ENCODE measurements at places on chromosomes 1 and 21.

DNA sequence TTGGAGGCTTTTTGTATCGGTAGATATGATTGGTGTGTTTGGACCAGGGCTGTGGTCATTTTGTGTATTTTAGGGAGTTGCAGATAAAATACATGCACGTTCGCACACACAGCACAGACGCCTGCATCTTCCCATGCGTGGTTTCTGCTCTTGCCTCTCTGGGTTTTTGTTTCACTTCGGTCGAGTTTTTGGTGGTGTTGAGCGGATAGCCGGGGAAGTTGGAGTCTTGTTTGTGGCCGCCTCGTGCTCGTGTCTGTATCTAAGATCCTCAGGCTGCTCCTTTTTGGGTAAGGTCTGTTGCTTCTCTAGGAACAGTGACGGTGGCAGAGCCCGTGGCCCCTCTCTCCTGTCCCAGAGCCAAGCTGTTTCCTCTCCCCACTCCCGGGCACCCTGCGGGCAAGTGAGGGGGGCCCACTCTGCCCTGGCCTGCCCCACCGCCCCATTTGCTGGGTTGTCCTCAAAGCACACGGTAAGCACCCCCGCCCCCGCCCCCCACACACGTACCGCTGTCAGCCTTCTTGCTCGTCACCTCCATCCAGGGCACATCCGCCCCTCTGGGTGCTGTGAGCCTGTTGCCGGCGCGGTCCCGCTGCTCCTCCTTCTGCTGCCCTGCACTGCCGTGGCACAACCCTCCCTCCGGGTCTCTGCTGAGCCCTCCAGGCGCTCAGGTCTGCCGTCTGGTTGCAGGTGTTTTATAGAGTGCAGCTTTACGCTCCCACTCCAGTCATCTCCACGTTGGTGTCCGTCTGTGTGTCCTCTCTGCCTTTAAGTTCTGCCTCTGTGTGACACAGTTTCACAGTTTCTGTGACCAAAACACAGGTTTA is 51.9 kb downstream of the AGPAT3 start:
- peak; percentile 60 for DNase-seq

DNA sequence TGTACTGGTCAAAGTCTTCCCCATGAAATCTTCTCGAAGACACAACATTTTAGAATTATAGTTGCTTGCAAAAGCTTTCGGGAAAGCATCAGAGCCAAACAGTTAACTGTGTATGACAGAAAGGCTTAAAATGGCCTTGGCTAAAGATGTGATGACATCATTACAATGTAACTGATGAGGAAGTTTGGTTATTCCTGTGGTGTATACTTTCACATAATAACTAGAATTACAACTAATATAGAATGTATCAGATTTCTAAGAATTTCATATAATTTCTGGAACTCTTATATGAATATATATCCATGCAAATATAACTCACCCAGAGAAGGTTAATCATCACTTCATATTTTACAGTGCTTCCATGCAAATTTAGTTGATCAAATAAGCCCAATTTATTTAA is 8.4 kb downstream of the TP73 start:
- DNase-seq = no peak

- no peak for DNase-seq
These were observed 94.3 kb upstream of the GALNT2 start for GRCh38 chr1:229972600-229973296.

DNA sequence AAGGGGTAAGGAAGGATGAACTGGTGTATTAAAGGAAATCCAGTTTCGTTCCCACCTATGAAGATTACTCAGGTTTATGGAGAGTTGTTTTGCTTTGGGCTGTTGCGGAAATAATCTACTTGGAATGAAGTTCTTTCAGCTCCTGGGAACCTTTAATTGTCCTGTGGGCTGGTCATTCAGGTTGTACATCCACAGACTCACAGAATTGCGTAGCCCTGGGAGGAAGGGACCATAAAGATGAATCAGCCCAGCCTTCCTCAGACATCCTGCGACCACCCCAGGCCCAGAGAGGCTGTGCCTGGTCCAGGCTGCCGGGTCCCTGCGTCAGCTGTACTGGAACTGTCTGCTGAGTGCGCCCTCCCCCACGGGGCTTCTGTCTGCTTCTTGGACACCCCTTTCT is 72.7 kb downstream of the GALNT2 start:
- no peak for DNase-seq

DNA sequence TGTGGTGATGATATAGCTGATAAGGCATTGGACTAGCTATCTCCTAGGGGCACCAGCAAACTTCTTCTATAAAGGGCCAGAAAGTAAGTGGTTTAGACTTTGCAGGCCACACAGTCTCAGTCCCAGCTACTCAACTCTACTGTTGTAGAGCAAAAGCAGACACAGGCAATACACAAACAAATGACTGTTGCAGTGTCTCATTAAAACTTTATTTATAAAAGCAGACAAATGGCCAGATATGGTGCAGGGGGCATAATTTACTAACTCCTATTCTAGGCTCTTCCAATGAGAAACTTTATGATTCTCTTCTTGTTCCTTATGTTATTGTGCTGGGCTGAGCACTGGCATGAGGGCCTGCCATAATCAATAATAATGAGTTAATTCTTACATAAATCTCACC is 176.8 kb upstream of the POU3F1 start:
- DNase-seq = no peak

DNA sequence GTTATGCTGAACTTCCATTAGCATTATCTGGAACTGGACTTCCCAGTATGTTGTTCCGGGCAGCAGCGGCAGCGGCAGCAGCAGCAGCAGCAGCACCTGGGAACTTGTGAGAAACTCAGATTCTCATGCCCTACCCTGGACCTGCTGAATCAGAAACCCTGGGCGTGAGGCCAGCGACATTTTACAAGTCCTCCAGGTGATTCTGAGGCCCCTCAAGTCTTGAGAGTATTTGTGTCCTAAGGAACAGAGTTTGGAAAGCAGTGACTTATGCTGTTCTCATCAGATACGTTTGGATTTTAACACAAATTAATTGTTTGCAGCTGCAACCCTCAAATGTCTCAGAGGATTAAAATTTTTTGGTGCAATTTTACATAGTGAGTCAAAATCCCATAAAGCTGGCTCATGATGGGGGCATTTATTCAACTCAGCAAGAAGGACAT is 157.2 kb upstream of the KAZN start:
- DNase-seq = no peak

DNA sequence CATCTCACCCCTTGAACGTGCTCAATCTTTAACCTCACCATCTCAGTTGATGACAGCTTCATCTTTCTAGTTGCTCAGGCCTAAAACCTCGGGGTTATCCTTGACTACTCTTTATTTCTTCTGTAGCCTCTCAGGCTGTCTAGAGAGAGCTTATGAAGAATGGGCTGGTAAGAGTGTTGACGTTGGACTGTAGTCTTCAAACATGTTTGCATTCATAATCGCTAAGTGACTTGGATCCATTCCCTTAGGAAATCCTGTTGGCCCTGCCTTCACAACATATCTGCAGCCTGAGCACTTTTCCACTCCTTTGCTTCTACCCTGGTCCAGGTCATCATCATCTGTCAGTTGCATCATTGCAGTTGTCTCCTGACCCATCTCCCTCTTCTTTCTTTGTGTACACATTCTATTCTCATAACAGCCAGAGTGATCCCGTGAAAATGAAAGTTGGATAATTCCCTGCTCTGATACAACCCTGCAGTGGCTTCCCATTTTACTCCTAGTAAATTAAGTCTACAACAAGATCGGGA is 10.5 kb downstream of the UCK2 start:
- no peak for DNase-seq

GRCh38 chr1:201706109-201706508 is 122.8 kb upstream of the IPO9 start:
- DNase-seq = no peak

DNA sequence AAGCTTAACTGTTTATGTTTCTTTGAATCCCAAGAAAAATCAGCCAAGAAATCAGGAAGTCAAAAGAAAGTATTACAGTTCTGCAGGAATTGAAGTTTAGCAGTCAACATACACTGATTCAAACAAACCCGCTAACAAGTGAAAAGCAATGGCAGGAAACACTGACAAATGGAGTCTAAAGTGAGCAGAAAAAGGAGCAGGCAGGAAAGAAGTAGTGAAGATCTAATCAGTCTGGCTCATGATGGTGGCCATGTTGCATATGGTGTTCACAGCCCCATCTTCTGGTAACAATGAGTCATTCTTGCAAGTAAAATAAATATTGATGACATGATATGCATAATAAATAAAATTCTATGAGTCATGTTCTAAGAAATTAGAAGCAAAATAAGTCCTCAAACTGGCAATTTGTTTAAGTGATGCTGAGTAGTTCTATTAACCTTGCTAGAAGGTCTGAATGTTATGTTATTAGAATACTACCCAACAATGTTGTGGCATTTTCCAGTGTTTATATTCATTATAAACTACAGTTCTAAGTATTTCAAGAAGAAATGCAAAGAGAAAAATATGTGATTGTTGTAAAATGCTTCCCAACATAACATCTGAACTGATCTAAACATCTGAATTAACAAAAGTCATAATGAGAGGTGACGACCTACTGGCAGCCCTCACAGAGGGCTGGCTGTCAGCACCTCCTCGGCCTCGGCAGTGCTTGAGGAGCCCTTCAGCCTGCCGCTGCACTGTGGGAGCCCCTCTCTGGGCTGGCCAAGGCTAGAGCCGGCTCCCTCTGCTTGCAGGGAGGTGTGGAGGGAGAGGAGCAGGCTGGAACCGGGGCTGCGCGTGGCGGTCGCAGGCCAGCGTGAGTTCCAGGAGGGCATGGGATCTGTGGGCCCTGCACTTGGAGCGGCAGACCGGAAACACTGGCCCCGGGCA is 5.7 kb upstream of the ACBD6 start:
- no peak for DNase-seq

- DNase-seq = no peak
These were observed 98.6 kb downstream of the ZNF281 start for GRCh38 chr1:200311256-200311655.

- DNase-seq = no peak
These were observed 11.1 kb downstream of the PDZK1 start for GRCh38 chr1:145695821-145696629.

GRCh38 chr1:28512058-28512611 is 6.3 kb downstream of the RCC1 start:
- DNase-seq = peak; percentile 33

All from stimulated activated CD4-positive, alpha-beta T cell treated with anti-CD3 and anti-CD28 coated beads, Interleukin-2, amount 100 ng/mL, for 24 hours (primary cell).